ENCODE measurements at places on chromosomes 12 and 14. TPM values are rescaled to one million over a fixed set of nuclear protein-coding genes. Genes with fewer than 3 reads are reported as not detected.

The DAO gene
- not detected for total RNA-seq

The AQP2 gene
- total RNA-seq, result not detected

The CRACR2A gene
- 4.0 TPM for total RNA-seq

The ESR2 gene
- 0.52 TPM for total RNA-seq

The FAIM2 gene
- not detected for total RNA-seq

The CLEC4C gene
- not detected for total RNA-seq

The LGR5 gene
- total RNA-seq, result 34.4 TPM

The PLCZ1 gene
- not detected for total RNA-seq

The SLC6A13 gene
- 1.5 TPM for total RNA-seq

The ATL1 gene
- total RNA-seq, result 1.7 TPM

The SSPN gene
- 4.0 TPM for total RNA-seq

The TMX1 gene
- total RNA-seq, result 40.7 TPM

The KRT85 gene
- not detected for total RNA-seq

The AQP5 gene
- 0.77 TPM for total RNA-seq

The DIO3 gene
- 60.5 TPM for total RNA-seq

The KRT76 gene
- total RNA-seq, result not detected

The PRPH gene
- total RNA-seq, result 0.51 TPM

The SYNDIG1L gene
- 2.7 TPM for total RNA-seq

The SIX6 gene
- not detected for total RNA-seq

The EIF2S3B gene
- total RNA-seq, result 2.2 TPM

The GLIPR1L2 gene
- not detected for total RNA-seq

The RPL10L gene
- not detected for total RNA-seq

The NTN4 gene
- total RNA-seq, result 67.9 TPM

The OR10G2 gene
- not detected for total RNA-seq

The KRT72 gene
- total RNA-seq, result not detected

The OR4K5 gene
- total RNA-seq, result not detected

The ZNF891 gene
- 2.9 TPM for total RNA-seq

The KRT81 gene
- not detected for total RNA-seq

The TSPAN19 gene
- not detected for total RNA-seq

The NRIP2 gene
- total RNA-seq, result not detected

The FAM90A1 gene
- total RNA-seq, result not detected

The PLEKHH1 gene
- 94.1 TPM for total RNA-seq

The INSM2 gene
- total RNA-seq, result not detected

The TRMT61A gene
- total RNA-seq, result 7.8 TPM

The DBX2 gene
- not detected for total RNA-seq

The MARS1 gene
- total RNA-seq, result 144 TPM

The PEX5 gene
- total RNA-seq, result 106 TPM

The CLEC7A gene
- total RNA-seq, result not detected

The PRIMA1 gene
- 11.1 TPM for total RNA-seq

The KERA gene
- total RNA-seq, result not detected

The OVCH1 gene
- not detected for total RNA-seq

The CMTM5 gene
- 0.50 TPM for total RNA-seq

Measured in endodermal cell (in vitro differentiated cells).